ENCODE measurements at places on chromosomes 1 and 21. TPM values are rescaled to one million over a fixed set of nuclear protein-coding genes. Genes with fewer than 3 reads are reported as not detected.

HSD3B2 gene
- not detected for total RNA-seq

TBX19 gene
- total RNA-seq = 1.3 TPM

CASZ1 gene
- total RNA-seq = 20.8 TPM

GRCh38 chr1:82367456-82367855 lies 566.7 kb downstream of the ADGRL2 start:
- DNase-seq = no peak

- no peak for DNase-seq
These were observed 3.1 kb upstream of the JAK1 start for GRCh38 chr1:64969305-64970046.

- peak; percentile 38 for DNase-seq
These were observed 87.9 kb downstream of the VAV3 start for GRCh38 chr1:107877092-107877491.

DNA sequence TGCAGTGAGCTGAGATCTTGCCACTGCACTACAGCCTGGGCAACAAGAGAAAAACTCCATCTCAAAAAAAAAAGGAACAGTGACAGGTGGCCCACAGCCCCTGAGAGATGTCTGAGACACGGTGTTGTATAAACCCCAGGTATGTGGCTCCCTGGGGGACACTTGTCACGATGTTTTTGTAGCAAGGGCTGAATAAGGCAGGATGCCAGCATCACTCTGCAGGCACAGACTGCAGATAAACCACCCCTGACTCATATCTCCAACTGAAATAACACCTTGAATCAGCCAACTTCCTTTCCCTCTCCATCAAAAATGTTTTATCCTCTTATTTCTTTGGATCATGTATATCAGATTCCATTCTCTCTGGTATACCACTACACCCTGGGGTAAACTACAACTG lies 52.5 kb downstream of the NMNAT2 start:
- DNase-seq = peak; percentile 46

Data from myocyte (in vitro differentiated cells).